GM19239 (cell line): ENCODE measurements at places on chromosomes 6 and 20.

DNA sequence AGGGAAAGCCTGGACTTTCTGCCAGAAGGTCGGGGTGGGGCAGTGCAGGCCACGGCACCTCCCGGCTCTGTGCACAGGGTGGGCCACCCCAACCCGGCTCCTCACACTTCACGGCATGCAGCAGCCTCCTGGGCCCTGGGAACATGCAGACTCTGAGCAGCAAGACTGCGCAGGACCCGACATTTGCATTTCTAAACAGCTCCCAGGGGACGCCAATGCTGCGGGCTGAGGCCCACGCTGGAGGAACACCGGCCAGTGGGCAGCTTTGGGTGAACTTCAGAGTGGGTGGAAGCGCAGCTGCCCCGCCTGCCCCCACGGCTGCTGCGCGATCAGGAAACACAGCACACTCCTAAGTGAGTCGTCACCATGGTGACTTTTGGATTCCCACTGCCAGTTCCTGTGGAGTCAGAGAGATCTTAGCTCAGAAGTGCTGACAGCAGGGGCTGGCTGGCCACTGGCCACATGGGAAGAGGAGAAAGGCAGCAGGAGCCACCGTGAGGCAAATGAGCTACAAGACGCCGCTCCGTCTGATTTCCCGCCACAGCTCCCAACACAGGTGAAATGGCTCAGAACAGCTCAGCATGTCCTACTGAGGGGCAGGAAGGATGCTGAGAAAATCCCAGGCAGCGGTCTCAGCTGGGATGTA lies 52.1 kb downstream of the RNASET2 start:
- DNase-seq: no peak

DNA sequence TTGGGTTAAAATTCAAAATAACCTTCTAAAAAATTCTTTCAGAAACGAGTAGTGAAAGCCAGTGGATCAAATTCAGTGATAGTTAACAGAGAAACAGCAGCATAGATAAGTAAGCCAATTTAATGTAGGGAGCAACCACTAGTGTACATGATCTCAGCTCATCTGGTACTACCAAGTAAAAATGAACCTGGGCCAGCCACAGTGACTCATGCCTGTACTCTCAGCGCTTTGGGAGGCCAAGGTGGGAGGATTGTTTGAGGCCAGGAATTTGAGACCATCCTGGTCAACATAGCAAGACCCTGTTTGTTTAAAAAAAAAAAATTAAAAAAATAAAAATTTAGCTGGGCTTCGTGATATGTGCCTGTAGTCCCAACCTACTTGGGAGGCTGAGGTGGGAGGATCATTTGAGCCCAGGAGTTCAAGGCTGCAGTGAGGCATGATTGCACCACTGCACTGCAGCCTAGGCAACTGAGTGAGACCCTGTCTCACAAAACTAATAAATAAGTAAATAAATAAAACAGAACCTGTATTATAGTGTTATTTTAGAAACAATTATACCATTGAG lies 32.4 kb downstream of the CBFA2T2 start:
- no peak for DNase-seq

GRCh38 chr20:50048420-50049166 lies 64.4 kb downstream of the UBE2V1 start:
- no peak for DNase-seq

DNA sequence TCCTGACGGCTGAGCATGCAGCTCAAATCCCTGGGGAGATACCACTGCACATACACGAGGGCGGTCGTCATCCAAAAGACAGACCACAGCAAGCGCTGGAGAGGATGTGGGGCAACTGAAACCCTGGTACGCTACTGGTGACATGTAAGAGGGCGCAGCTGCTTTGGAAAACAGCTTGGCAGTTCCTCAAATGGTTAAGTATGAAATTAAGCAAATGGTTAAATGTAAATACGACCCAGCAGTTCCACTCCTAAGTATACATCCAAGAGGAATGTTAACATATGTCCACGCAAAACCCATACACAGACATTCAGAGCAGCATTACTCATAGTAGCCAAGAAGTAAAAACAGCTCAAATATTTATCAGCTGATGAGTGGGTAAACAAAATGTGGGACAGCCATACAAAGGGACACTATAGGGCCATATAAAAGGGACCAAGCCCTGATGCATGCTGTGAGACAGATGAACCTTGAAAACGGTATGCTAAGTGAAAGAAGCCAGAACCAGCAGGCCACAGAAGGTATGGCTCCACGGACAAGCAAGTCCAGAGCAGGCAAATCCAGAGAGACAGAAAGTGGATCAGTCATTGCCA lies 38.5 kb downstream of the RIPOR3 start:
- no peak for DNase-seq

DNA sequence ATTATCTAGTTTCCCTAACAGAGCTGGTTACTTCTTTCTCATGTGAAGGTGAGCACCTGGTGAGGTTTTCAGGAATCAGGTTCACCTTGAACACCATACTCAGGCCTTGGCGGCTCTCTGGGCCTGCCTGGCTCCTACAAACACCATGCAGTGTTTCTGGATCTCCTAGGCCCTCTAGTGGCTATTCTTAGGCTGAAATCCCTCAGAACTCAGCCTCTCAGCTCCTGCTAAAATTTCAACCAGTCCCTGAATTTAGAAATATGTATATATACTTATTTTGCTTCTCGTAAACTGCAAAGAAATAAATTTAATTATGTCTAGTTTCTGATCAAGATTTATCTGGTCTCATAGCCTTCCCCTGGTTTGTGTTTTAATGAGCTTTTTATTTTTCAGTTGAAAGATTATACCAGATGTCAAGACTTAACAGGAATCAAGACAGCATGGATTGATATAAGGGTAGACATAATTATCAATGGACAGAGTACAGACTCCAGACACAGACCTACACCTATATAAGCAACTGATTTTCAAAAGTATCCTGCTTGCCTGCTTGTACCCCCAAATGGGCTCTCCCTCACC lies 55.9 kb downstream of the ANKEF1 start:
- DNase-seq: peak; percentile 8

GRCh38 chr6:52495922-52496321 lies 75.8 kb downstream of the EFHC1 start:
- DNase-seq: no peak

GRCh38 chr6:108080010-108080780 lies 5.7 kb upstream of the OSTM1 start:
- DNase-seq: no peak

DNA sequence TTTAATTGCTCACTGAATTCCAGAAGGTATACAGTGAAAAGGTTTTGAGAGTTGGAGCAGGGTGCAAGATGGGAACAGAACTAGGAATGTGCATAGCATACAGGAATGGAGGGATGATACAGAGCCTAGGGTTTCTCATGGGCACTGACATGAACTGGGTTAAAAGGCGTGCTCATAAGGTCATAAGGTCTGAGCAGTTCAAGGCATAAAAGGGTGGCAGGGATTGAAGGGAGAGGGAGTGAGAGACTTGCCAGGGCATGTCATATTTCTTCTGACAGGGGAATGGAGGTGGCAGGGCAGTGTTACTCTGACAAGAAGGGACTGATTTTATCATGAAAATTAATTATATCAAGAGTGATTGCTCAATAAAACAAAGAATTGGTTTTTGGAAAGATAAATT lies 4.7 kb downstream of the MLIP start:
- no peak for DNase-seq

- no peak for DNase-seq
Observed at GRCh38 chr20:46371656-46372055, 34.8 kb downstream of the ELMO2 start.

GRCh38 chr6:107248147-107248546 lies 132.8 kb upstream of the BEND3 start:
- DNase-seq: no peak
